NCI-H1694 treated with DMSO at 0.1 percent for 48 hours (cell line): ENCODE measurements at places on chromosomes 6 and 20.

DNA sequence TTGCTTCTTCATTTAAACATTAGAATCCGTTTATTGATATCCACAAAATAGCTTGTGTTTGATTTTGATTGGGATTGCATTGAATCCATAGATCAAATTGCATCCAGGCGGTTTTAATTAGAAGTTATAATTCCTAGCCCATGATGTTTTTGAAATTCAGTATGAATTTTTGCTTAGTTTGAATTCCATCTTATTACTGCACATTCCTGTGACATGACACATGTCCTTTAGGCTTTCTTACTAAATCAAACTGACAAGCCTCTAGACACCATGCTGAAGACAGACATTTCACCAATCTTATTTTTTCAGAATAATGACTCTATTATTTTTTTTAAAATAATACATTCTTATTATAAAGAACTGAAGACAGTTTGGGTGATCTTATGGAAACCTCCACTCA lies 21.4 kb upstream of the PI16 start:
- no peak for DNase-seq

DNA sequence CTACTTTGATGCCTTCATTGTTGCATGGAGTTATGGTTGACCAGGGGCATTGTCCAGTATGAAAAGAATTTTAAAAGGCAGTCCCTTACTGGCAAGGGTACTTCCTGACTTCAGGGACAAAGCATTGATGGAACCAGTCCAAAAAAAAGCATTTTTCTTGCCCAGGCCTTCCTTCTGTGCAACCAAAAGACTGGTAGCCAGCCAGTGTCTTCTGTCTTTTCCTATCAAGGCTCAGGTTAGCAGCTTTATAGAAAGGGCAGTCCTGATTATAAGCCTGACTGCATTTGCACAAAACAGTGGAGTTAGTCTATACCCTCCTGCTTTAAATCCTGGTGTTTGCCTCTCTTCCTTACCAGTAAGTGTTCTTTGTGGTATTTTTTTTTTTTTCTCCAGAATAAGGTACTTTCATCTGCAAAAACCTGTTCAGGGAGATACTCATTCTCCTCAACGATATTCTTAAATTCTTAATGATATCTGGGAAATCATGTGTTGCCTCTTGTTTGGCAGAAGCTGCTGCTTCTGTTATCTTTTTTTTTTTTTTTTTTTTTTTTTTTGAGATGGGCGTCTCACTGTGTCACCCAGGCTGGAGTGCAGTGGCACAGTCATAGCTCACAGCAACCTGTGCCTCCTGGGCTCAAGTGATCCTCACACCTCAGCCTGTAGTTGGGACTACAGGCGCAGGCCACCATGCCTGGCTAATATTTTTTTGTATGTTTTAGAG lies 33.9 kb downstream of the SCAF8 start:
- no peak for DNase-seq

- DNase-seq: no peak
Measured at GRCh38 chr20:19493794-19494495, 264.1 kb upstream of the RIN2 start.

DNA sequence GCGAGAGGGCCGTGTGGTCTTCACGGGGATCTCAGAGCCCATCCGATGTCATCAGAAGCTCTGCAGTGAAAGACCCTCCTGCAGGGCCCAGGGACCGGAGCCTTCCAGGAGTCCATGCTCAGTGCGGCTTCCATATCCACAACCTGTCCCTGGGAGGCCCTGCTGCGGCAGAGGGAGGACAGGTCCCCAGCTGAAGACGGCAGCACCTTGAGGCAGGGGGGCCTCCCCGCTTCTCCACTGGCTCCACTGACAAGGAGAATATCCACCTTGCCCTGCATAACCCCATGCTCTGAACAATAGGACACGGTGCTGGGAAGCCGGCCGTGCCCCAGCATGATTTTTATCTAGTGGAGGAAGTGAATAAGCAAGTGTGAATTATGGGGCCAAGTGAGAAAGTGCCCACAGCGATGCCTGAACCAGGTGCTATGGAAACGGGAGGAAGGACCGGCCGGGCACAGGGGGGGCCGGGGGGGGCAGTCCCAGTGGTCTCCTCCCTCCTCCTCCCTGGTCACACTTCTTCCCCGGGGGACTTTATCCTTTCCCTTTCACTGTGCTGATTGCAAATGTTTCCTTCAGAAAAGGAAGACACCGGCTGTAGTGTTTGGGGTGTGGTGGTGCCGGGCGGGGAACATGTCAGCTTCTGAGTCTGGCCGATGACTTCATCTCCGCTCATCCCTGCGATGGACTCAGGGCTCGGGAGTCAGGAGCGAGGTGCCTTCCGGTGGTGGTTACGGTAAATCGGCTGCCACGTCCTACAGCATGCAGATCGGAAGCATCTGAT lies 225.1 kb downstream of the ERMARD start:
- DNase-seq: no peak
